ENCODE measurements at places on chromosomes 1 and 21.

DNA sequence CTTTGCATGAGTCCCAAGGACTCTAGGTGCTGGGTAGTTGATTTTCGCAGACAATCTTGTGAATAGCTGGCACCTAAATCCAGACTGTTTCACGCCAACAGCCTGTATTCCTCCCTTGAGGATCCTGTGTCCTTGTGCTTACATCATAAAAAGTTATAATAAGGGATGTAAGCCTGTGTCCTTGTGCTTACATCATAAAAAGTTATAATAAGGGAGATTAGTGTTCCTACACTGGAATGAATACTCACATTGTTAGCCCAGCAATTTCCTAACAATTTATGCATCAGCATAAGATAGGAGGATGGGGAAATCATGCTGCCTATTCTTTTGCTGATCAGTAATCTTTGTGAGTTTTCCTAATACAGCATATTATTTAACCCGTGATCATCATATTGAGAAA, 4.0 kb upstream of the HSD3B2 start:
- DNase-seq, result no peak

DNA sequence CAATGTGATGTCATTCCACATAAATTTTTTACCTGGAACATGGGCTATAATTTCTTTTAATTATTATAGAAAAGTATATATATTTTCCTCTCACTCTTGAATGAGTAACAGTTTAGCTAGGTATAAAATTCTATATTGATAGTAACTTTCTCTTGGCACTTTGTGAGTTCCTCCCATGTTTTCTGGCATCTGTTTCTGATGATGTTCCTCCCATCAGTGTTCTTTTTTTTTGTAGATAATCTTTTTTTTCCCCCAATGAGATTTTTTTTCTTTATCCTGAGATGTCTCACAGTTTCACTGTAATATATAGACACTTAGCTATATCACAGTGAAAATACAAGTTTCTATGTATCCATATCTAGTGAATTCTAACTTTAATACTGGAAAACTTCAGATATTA, 75.2 kb downstream of the IER5 start:
- DNase-seq, result no peak

DNA sequence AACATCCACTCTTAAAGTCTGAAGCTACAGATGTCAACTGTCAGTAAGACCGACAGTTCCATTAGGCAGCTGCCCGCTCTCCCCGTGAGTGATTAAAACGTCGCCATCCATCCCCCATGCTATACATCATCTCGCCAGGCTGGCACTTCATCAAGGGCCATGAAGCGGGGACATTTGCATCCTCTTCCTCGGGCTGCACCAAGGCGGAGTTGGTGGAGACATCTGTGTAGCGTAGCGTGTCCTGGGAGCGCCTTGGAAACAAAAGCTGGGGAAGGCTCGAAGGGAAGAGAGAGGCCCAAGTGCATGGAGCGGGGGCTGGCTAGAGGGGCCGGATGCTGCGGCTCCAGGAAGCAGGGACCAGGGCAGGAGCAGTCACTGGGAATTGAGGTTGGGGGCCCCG, 250.1 kb downstream of the KAZN start:
- no peak for DNase-seq

DNA sequence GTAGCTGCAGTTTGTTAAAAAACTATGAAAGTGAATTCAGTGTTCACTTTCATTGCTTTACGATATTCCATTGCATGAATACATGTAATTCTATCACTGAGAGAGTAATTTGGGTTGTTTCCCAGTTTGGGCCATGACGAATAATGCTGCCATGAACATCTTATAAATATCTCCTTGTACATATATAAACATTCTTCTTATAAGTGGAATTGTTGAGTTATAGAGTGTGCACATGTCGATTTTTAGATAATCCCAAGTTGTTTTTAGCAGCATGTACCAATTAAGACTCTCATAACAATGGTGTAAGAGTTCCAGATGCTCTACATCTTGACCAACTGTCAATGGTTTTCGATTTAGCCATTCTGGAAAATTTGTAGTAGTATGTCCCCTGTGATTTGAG, 40.9 kb downstream of the ALG6 start:
- DNase-seq, result no peak

DNA sequence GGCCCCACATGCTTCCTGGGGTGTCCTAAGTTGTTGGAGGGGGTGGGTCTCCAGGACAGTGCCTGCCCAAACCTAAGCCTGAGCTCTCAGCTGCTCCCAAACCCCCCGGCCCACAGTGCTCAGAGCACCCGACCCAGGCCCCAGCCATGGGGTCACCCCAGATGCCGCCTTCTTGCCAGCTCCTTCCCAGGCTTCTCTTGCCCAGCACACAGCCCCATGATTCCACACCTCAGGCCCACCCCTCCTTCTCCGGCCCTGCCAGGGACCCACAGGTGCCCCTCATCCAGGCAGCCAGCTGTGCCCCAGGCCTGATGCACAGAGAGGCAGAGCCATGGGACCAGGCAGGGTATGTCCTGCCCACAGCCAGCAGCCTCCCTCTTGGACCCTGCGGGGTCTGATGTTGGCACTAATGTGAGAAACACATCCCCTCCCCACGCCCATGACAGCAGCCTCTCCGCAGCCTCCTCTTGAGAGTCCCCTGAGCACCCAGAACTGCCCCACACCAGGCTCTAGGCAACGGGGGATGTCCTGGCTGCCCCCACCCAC, 4.9 kb downstream of the WNT9A start:
- DNase-seq, result no peak

All from transverse colon (tissue), 4 donors.